Stimulated activated CD4-positive, alpha-beta T cell treated with anti-CD3 and anti-CD28 coated beads, Interleukin-12 subunit alpha, Interleukin-12 subunit beta, amount 100 ng/mL, for 24 hours (primary cell): ENCODE measurements at places on chromosomes 16 and 17.

- no peak for DNase-seq
These were observed 21.2 kb upstream of the HOXB9 start for GRCh38 chr17:48647103-48647962.

- DNase-seq, result no peak
These were observed 22.6 kb upstream of the AXIN2 start for GRCh38 chr17:65583921-65584603.

GRCh38 chr16:64428463-64429113, 693.3 kb downstream of the CDH11 start:
- DNase-seq, result no peak

GRCh38 chr16:4375717-4376116, 4.1 kb downstream of the VASN start:
- no peak for DNase-seq

DNA sequence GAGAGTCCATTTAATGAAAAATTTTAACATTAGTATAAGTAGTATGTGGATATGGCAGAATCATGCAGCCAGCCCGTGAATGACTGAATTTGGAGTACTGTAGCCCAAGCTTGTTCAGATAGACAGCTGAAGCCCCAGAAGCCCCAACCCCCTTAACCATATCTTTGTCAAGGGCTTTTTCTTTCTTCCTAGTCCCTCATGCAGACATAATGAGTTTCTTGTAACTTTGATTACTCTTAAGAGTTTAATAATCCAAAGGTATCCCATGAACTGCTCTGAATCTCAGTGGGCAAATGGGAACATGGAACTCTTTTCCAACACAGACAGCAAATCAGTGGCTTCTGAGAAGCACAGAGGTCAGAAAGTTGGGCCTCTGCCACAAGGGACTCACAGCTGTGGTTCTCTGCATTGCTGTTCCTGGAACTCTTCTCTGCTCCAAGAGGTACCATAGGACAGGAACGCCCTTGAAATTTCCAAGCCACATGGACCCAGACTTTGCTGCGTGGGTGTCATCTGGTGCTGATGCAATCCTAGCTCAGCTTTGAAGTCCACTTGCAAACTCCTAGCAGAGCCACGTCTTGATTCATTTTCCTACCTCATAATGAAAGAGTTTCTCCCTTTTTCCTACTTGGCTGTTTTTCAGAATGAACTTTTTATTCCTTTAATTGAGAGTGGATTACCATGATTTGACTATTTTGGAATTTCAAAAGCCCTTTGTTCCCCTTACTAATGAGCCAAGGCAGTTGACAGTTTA, 18.1 kb downstream of the LYRM1 start:
- DNase-seq, result no peak

DNA sequence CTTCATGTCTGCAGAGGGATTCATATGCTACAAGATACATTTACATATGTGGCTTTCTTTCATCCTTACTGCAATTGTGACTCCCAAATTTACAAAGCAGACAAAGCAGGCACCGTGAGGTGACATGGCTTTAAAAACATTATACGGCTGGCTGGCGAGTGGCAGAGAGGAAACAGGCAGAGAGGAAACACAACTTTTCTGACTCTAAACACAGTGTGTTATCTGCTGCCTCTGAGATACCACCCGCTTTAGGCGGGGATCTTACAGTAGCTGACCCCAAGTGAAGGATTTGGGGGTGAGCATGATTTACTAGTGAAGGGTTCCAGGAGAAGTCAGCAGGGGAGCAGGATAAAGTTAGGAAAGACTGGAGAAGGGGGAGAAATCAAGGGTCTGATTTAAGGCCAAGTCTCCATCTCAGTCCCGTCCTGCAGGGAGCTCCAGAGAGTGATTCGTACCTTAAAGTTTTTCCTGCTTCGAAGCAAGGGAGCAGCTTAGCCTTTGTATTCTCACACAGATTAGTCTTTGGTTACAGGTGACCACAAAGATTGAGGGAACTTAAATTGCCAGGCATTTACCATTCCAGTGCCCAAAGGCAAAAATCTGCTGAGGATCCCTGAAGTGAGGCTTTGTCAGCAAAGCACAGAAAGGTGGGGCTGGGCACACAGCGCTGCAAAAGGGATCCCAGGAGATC, 355.0 kb downstream of the GRIN2A start:
- no peak for DNase-seq

DNA sequence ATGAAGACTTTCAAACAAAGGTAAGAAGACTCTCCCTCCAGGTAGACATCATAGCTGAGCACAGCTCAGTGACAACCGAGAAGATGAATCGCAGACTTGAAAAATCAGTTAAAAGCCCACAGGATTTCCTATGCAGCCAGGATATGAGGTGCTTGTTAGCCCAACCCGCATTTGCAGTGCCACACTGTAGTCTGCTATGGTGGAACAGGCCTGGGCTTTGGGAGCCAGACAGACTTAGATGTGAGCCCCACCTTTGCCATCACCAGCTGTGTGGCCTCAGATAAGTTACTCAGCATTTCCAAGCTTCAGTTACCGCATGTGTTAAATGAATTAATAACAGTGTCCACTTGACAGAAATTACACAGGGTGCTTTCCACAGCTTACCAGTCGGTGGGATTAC, 204.4 kb upstream of the HS3ST3A1 start:
- no peak for DNase-seq

GRCh38 chr17:66527335-66527734, 224.9 kb downstream of the PRKCA start:
- DNase-seq, result no peak

GRCh38 chr17:65307081-65307960, 170.2 kb downstream of the RGS9 start:
- DNase-seq, result no peak
